ENCODE measurements at places on chromosomes 6 and 20.

GRCh38 chr6:70709826-70710225 lies 42.1 kb downstream of the SMAP1 start:
- DNase-seq, result no peak

DNA sequence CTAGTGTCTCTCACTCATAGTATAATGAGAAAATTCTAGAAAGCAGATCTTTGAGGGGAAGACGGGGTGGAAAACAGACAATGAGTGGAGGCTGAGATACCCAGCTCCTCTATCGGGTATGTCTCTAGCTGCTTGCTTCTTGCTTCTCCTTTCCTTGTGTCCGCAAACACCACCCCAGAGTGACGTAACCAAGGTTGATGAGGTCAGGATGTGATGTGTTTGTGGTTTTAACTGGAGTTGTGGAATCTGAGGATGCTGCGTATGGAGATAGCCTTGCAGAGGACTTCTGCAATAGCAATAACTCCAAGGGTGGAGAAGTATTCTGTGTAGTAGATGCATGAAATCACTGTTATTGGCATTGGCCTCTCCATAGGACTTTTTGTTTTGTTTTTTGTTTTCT lies 132.7 kb upstream of the IFNGR1 start:
- DNase-seq, result no peak

- DNase-seq, result peak; percentile 10
Observed at GRCh38 chr6:56101141-56101553, 146.2 kb downstream of the COL21A1 start.

DNA sequence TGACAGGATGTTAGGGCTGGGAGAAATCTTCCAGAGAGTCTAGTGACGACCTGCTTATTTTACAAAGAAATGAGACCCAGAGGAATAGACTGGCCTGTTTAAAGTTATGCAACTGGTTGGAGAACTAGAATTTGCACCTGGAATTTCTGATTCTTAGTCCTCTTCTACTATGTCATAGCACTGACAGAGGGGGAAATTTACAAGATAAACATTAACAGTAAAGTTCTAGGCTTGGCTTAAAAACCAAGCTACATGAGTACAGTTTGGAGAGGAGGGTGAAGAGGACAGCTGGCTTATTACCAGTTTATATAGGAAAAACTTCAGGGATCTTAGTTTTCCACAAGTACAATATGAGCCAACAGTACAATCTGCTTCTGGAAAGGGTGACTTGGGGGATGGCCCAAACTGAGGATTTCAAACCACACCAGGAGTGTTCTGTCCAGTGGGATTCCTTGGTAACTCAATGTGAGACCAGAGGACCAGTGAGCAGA lies 269.6 kb downstream of the CD109 start:
- no peak for DNase-seq

DNA sequence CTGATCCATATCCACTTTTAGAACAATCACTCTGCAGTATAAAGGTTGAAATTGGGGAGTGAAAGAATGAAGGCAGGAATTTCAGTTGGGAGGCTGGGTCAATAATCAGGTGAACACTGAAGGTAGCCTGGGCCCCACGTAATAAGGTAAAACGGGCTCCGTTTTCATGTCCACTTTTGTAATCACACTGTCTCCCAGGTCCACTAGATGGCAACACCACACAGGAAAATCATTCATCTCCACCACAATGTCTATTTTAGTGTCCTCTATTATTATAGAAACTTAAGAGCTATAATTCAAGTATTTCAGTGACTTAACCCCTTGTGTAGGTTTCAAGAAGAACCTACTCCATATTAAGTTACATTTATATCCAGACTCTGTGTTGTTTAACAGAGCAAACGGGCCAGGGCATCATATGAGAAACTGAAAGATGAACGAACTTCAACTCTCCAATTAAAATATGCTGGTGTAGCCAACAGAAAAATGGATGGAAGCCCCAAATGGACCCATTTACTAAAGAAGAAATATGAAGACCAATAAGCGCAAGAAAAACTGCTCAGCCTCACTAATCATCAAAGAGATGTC lies 45.9 kb upstream of the MC3R start:
- no peak for DNase-seq

DNA sequence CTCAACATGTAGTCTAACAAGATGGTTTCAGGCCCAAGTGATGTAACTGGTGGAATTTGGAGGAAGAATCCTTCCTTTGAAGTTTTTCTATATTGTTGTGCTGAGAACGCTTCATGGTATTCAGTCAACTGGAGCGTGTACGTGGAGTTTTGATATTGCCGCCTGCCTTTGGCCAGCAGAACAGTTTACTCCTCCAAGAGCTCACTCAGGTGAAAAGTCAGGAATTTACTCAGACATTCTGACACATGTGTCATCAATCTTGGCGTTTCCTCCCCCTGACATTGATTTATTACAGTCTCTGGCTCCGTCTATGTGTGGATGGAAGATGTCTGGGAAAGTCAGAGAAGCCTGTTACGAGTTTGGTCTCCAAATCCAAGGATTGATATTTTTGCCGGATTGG lies 19.0 kb upstream of the TGM2 start:
- no peak for DNase-seq

DNA sequence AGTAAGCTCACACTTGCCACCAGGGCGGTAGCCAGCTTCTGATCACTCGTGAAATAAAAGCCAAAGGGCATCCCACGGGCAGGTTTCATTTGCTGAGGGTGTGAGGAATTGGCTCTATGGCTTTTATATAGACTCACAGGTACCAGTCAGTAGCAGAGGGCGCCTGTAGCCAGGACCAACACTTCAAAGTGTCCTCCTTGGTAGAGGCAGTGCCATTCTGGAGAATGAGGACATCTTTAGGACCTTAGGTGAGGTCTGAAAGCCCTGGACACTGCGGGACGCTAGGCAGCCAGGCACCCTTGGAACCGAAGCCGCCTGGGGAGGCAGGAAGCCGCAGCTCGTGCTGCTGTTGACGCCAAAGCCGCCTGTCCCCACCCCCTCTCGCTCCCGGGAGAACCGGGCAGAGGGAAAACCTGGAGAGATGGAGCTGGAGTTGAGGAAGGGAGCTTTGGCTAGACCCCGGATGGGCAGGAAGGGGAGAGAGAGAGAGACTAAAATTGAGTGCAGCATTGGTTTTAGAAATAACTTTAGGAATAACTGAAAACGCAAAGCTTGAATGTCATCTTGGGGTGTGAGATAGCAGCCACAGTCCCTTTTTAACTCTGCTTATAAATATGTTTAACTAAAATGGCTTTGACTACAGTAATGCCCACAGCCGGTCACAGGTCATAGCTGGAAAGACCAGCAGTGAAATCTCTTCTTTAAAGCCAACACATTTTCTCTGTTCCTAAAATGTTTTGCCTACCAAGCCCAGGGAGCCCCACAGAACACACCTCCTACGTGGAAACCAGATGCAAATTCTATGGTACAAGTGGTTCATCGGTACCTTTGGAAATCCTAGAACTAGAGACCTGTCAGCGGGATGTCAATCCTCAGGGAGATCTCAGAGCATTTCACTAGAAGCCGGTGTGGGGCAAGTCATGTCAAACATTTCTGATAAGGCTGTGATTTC lies 128.5 kb upstream of the CDYL start:
- no peak for DNase-seq

DNA sequence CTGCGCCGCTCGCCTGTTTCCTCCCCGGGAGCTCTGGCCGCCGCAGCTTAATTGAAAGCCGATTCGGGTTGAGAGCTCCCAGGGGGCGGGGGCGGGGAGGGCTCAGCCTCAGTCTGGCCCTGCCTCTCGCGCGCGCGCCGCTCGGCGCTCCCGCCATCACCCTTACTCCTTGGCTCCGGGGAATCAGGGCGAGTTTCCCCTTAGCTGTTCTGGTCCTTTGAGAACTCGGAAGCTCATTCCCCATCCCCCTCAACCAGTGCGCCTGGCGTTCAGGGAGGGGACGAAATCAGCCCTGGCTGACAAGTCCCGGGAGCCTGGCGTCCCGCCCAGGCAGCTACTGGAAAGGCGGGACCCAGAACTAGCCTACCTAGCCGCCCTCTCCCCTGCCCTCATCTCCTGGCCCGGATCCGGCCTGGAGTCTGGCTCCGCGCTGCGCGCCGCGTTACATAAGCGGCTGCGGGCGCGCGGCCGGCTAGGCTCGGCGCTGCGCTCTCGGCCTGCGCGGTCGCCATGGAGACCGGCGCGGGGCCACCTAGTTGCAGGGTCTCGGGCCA lies 2.8 kb downstream of the SLC12A5 start:
- no peak for DNase-seq

- no peak for DNase-seq
Observed at GRCh38 chr6:166173281-166173951, 5.8 kb upstream of the TBXT start.

DNA sequence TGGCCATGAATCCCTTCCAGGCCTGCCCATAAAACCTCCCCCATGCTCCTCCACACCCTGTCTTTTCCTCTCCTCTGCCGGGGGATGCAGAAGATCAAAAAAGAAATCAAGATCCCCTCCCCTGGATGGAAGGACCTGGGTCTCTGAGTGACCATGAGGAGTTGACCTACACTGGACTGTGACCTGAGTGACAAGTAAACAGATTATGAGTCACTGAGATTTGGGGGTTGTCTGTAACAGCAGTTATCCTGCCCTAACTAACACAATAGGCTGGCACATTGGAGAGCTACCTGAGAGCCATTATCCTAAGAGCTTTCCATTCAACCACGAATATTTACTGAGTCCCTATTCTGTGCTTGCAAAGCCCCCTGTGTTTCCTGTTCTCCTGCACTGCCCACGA lies 28.4 kb upstream of the SIRPA start:
- no peak for DNase-seq

GRCh38 chr6:34473967-34474366 lies 8.1 kb downstream of the PACSIN1 start:
- DNase-seq, result no peak

DNA sequence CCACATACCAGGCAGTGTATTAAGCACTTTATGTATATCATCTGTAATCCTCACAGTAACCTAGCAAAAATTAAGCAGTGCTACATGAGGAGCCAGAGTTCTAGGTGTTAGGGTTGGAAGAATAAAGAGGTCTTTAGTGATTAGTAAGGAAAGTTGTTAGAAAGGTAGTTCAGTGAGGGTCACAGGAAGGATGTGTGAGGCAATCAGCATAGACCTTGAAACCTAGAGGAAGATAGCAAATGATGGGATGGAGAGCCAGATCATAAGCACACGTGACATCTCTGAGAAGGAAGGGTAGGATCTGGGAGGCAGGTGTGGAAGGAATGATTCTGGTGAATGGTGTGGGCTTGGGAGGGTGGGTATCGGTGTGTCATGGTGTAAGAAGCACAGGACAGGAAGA lies 2.2 kb downstream of the KAT14 start:
- no peak for DNase-seq

DNA sequence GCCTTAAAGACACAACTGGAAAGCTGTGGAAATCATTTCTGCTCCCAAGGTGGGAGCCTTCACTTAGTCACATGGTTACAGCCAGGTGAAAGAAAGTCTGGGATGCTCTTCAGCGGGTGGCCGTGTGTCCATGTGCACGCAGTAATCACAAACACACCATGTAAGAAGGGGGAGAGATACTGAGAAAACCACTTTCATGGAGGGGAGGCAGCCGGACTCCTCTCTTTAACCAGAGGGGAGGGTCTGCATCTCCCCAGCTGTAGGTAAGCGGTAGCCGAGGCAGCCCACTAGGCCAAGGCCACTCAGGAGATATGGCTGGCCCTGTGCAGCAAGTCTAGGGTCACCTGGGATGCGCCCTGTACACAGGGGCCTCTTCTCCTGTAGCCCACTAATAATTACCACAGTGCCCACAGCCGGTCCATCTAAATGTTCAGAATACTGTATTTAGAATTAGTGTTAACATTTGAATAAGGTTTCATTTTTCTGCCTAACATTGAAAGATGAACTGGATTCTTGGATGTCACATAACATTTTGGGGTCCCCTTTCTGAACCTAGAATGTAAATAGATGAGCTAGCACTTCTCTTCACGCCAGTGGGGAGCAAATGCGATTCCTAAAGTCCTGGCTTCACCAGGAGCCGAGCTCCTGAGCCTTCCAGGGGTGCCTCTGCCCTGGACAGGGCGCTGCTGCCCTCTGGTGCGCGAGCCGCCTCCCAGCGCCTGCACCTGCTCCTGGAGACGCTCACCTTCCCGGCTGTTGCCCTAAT lies 15.9 kb downstream of the GPR31 start:
- DNase-seq, result peak; percentile 40

GRCh38 chr6:90469906-90470305 lies 117.0 kb downstream of the MAP3K7 start:
- no peak for DNase-seq

GRCh38 chr6:617456-618100 lies 39.3 kb downstream of the HUS1B start:
- DNase-seq, result peak; percentile 14

- DNase-seq, result no peak
Observed at GRCh38 chr6:144515761-144516160, 230.6 kb downstream of the UTRN start.

- peak; percentile 85 for DNase-seq
Observed at GRCh38 chr6:13795041-13795750, 19.2 kb downstream of the MCUR1 start.

GRCh38 chr6:42696526-42697267 lies 25.7 kb downstream of the PRPH2 start:
- no peak for DNase-seq

GRCh38 chr20:13325033-13325432 lies 104.0 kb downstream of the ISM1 start:
- no peak for DNase-seq

GRCh38 chr6:134132494-134133141 lies 80.2 kb upstream of the SLC2A12 start:
- DNase-seq, result no peak

GRCh38 chr20:14481863-14482262 lies 144.5 kb upstream of the FLRT3 start:
- no peak for DNase-seq

- no peak for DNase-seq
Observed at GRCh38 chr6:38396209-38396608, 243.5 kb downstream of the BTBD9 start.

GRCh38 chr6:133079901-133080300 lies 161.3 kb upstream of the EYA4 start:
- DNase-seq, result no peak

- DNase-seq, result no peak
Observed at GRCh38 chr6:3337521-3338350, 79.0 kb downstream of the PSMG4 start.

GRCh38 chr20:46573788-46574584 lies 23.5 kb upstream of the OCSTAMP start:
- DNase-seq, result no peak

- no peak for DNase-seq
Observed at GRCh38 chr6:16533721-16534136, 227.5 kb downstream of the ATXN1 start.

GRCh38 chr20:58697201-58697866 lies 4.7 kb downstream of the NPEPL1 start:
- DNase-seq, result no peak

DNA sequence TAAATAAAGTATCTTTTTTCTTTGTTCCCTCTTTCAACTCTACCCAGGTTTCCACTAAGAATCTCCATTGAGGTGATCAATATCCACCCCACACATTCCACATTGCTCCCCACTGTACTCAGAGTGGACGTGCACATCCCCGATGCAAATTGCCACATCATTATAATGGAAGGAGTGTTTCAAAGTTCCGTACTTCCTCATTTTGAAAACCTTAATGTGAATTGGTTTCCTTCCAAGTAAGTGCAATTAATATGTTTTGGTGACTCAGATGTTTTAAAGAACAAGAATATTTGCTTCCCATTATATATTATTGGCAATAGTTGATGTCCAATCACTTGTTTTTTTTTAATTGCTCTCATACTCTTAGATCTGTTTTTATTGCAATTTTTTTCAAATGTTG lies 463.6 kb downstream of the HACE1 start:
- DNase-seq, result no peak

- DNase-seq, result no peak
Observed at GRCh38 chr6:131156411-131156810, 21.1 kb downstream of the AKAP7 start.

- DNase-seq, result no peak
Observed at GRCh38 chr20:10910535-10911178, 236.9 kb upstream of the JAG1 start.

- DNase-seq, result no peak
Observed at GRCh38 chr6:12137480-12137879, 125.4 kb downstream of the HIVEP1 start.

All from CD4-positive, alpha-beta T cell treated with Interleukin-4 for 4 hours (primary cell).